ENCODE measurements at places on chromosomes 5 and 9.

DNA sequence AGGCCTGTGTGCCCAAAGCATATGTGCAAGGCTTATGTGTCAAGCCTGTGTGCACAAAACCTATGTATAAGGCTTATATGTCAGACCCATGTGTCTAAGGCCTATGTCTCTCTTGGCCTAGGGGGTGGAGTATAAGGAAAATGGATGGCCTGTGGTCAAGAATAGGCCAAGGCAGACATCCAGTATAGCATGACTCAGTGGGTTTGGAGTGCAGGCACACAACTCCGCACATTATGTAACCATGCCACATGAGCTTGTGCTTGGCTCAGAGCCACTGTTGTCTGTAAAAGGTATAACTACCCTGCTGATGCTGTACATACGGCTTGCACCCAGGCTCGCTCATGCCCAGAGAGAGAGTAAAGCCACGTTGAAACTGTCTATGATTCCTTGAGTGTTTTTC lies 626.4 kb upstream of the NUDT12 start:
- DNase-seq: no peak

GRCh38 chr5:93599001-93599379 lies 16.0 kb downstream of the NR2F1 start:
- DNase-seq: no peak

GRCh38 chr5:82327941-82328340 lies 49.8 kb upstream of the RPS23 start:
- no peak for DNase-seq

- no peak for DNase-seq
These were observed 524.1 kb downstream of the TMEM38B start for GRCh38 chr9:106218427-106218826.

DNA sequence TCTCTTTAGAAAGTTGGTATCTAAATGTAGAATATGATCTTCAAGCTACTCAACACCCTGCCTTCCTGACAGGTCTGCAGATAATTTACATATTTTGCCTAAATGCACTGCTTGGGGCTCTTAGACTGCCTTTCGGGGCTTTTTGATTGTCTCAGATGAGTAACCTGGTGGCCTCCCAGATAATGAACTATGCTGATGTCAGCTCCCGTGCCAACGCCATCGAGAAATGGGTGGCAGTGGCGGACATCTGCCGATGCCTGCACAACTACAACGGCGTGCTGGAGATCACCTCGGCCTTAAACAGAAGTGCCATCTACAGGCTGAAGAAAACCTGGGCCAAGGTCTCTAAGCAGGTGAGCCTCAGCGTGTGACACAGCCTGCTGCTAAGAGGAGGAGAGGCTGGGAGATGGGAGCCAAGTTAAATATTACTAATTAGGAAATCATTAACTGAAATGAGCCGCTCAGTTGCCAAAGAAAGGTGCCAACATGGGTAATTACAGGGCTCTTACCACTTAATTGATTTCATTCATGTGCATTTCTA lies 20.8 kb upstream of the CKMT2 start:
- no peak for DNase-seq

- DNase-seq: no peak
These were observed 80.0 kb downstream of the NREP start for GRCh38 chr5:111676926-111677415.

GRCh38 chr9:33393581-33393980 lies 8.8 kb downstream of the AQP7 start:
- no peak for DNase-seq

DNA sequence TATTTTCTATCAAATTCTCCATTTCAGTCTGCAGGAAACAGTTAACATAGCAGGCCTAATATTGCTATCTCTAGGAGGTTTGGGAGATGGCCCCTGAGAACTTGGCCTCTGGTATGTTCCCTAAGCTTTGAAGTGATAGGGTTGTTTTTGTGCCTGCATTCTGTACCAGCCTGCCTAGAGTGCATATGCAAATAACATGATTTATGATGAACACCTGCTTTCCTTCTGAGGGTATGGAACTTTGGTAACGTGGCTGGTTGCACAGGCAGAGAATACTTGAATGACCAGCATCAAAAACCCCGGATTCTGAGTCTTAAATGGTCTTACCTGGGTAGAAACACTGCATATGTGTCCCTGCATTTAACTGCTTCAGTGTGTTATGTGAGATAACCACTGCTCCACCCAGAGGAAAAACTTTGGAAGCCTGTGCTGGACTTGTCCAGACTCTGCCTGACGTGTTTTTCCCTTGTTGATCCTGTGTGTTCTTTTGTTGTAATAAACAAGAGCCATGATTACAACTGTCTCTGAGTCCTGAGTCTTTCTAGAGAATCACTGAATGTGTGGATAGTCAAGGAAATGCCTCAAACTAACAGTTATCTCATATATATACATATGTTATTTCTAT lies 111.3 kb upstream of the ABCA1 start:
- DNase-seq: no peak
